Progenitor cell of endocrine pancreas (in vitro differentiated cells): ENCODE measurements at places on chromosomes 6 and 20.

- H3K27ac ChIP-seq, result no peak overlapping the region
- no peaks in the 10 kb centered on the region for H3K27me3 ChIP-seq
- H3K36me3 ChIP-seq, result no peaks in the 10 kb centered on the region
- H3K4me3 ChIP-seq, result no peak overlapping the region
- H3K4me1 ChIP-seq, result peaks cover 4% of the 10 kb centered on the region
Measured at GRCh38 chr6:48714250-48714649, 603.3 kb upstream of the PTCHD4 start.

DNA sequence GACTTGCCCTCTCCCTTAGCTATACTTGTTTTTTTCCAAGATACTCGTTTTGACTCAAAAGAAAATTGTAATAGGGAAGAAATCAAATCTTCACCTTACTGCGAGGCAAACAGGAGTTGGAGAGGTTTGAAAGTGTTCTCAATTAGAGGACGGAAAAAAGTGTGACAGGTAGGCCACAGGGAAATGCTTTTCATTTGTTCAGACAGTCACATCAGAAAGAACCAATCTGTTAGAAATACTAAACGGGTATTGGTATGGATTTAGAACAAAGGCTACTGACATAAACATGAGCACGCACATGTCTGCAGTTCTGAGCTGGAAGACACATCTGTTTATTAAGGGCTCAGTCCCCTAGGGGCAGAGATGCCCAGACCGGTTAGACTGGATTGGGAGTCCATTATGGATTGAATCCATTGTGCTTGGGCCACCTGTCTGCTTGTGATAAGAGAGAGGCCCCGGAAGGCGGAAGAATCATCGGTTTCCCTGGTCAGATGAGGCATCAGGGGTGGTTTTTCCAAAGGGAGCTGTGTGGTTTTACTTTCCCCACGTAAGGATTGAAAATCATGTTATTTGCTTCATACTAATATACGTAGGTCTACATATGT, 220.9 kb upstream of the MYLIP start:
- H3K27me3 ChIP-seq, result peaks cover 7% of the 10 kb centered on the region
- peaks cover 50% of the 10 kb centered on the region for H3K4me1 ChIP-seq
- peaks cover 2% of the 10 kb centered on the region for H3K36me3 ChIP-seq

DNA sequence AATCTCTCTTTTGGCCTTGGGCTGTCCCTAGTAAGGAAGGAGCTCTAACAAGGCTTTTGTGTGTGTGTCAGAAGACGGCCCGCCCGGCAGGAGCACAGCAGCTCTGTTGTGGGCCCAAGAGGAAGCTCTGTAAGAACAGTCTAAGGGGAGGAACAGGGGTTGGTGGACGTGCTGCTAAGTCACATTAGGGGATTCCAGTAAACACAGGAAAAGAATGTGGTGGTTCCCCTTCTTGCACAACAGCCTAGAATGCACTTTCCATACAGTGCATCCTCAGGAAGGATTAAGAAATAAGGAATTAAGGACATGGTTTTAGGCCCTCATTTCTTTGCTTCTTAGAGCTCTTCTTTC, 114.5 kb downstream of the RNF144B start:
- DNase-seq, result no peak
- no peak overlapping the region for H3K27ac ChIP-seq
- H3K4me3 ChIP-seq, result no peak overlapping the region
- peaks cover 2% of the 10 kb centered on the region for H3K27me3 ChIP-seq
- H3K36me3 ChIP-seq, result no peaks in the 10 kb centered on the region
- H3K4me1 ChIP-seq, result peaks cover 6% of the 10 kb centered on the region

DNA sequence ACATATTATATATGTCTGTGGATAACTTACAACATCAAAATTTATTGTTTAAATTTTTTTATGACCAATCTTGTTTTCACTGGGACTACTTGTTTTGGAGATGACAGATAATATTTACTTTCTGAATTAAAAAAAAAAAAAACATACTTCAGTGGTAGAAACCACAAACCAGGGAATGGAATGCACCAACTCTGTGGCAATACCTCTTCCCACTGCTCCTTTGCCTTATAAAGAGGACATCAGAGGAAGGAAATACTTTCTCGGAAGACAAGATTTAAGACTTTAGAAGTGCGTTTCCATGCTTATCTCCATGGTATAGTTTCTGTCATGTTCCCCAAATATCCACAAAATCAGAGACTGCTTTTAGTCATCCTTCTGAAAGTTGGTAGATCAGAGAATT, 1241.1 kb upstream of the EYS start:
- no peak for DNase-seq
- no peaks in the 10 kb centered on the region for H3K4me1 ChIP-seq
- H3K4me3 ChIP-seq, result no peak overlapping the region
- H3K27me3 ChIP-seq, result no peaks in the 10 kb centered on the region
- no peaks in the 10 kb centered on the region for H3K36me3 ChIP-seq

GRCh38 chr6:109472132-109472995, 10.7 kb downstream of the ZBTB24 start:
- peaks cover 42% of the 10 kb centered on the region for H3K36me3 ChIP-seq
- H3K4me1 ChIP-seq, result peaks cover 13% of the 10 kb centered on the region
- no peaks in the 10 kb centered on the region for H3K27me3 ChIP-seq

DNA sequence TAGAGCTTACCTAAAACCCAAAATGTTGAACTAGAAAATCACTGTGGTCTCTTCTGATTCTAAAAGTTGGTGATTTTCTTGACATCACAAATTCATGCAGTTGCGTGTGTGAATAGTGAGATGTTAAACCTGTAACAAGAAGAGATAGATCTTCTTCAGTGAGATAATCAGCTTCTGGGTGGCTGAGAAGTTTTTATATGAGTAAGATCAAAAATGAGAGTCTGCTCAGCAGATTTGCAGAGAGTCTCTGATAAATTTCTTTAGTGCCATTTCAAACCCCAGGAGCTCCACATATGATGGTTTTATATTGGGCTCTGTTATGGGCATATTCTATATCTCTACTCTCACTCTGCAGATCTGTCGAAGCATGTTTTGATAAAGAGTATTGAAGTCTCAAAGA, 185.4 kb downstream of the ZFAND3 start:
- H3K4me3 ChIP-seq, result no peak overlapping the region
- H3K36me3 ChIP-seq, result peaks cover 4% of the 10 kb centered on the region
- no peak overlapping the region for H3K27ac ChIP-seq
- no peaks in the 10 kb centered on the region for H3K27me3 ChIP-seq
- H3K4me1 ChIP-seq, result no peaks in the 10 kb centered on the region
- no peak for DNase-seq

- peaks cover 6% of the 10 kb centered on the region for H3K36me3 ChIP-seq
- no peak for DNase-seq
- H3K27ac ChIP-seq, result no peak overlapping the region
- H3K4me3 ChIP-seq, result no peak overlapping the region
Measured at GRCh38 chr6:3326981-3327380, 68.2 kb downstream of the PSMG4 start.

DNA sequence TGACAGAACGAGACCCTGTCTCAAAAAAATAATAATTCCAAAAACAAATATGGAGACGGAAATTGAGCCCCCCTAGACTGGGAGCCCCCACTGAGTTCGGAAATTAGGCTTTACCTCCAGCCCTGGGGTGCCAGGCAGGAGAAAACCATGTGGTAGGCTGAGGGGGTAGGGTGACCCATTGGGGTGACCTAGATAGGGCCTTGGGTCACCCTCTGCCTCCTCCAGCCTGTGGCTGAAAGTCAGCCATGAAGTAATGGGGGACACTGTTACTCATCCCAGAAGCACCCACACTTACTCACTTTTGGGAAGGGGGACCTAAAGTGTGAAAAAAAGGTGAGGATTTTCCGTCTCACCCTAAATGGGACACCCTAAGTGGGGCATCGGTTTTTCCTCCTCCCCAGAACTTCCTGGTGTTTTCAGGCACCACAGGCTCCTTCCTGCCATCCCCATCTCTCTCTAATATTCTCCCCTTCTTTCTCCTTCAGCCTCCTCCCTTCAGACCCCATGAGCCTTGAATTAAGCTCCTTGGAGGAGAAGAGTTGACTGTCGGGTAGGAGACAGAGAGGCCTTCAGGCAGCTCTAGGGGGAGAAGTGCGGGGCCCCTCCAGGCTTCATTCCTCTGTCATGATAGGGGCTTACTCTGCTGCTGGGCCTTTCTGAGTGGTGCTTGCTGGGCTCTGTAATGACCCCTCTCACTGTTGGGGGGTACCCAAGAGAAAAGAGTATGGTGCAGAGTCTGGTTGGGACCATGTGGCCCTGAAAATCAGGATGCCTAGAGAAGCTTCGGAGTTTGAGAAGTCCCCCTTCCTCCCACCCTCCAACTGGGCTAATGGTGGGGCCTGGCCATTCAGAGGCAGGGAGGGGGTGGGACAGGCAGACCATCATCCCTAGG, 2.4 kb downstream of the LTB start:
- H3K27me3 ChIP-seq, result peaks cover 52% of the 10 kb centered on the region
- H3K27ac ChIP-seq, result no peak overlapping the region
- no peak overlapping the region for H3K4me3 ChIP-seq
- DNase-seq, result no peak
- H3K4me1 ChIP-seq, result peaks cover 11% of the 10 kb centered on the region
- H3K36me3 ChIP-seq, result no peaks in the 10 kb centered on the region

DNA sequence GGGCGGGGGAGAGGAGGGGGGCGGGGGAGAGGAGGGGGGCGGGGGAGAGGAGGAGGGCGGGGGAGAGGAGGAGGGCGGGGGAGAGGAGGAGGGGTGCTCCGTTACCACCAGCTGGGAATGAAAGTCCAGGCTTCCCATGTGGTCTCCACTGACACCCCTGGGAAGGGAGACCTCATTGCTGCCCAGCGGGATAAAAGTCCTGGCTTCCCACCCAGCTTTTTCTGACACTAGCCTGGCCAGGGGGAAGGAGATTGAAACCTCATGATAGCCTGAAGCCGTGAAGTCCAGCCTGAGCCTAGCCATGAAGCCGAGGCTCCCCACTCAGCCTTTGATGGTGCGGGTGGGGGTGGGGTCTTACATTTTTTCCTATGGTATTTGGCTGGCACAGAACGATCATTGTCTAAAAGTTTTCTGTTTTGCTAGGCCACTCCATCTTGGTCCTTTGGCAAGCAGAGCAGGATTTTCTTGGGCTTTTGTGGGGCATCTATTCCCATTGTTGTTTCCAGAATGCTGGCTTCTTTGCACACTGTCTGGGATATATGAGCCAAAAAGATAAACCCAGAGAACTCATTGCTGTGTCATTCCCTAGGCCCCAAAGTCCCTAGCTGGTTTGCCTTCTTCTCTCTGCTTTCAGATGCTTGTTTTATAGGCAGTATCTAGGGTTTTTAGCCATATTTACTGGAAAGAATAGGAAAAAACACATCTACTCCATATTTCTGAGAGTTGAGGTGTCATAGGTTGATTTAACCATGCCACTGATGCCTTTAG, 67.9 kb upstream of the RNF24 start:
- no peaks in the 10 kb centered on the region for H3K36me3 ChIP-seq
- no peak for DNase-seq
- no peak overlapping the region for H3K27ac ChIP-seq
- H3K4me1 ChIP-seq, result peaks cover 8% of the 10 kb centered on the region
- H3K27me3 ChIP-seq, result peaks cover 19% of the 10 kb centered on the region

GRCh38 chr6:64932486-64932885, 774.5 kb downstream of the EYS start:
- peaks cover 8% of the 10 kb centered on the region for H3K4me1 ChIP-seq
- no peak overlapping the region for H3K4me3 ChIP-seq
- no peaks in the 10 kb centered on the region for H3K36me3 ChIP-seq
- DNase-seq, result no peak
- no peaks in the 10 kb centered on the region for H3K27me3 ChIP-seq

GRCh38 chr20:49140411-49140810, 47.7 kb downstream of the STAU1 start:
- no peaks in the 10 kb centered on the region for H3K4me1 ChIP-seq
- no peak for DNase-seq
- H3K4me3 ChIP-seq, result no peak overlapping the region
- H3K27me3 ChIP-seq, result no peaks in the 10 kb centered on the region
- no peak overlapping the region for H3K27ac ChIP-seq

DNA sequence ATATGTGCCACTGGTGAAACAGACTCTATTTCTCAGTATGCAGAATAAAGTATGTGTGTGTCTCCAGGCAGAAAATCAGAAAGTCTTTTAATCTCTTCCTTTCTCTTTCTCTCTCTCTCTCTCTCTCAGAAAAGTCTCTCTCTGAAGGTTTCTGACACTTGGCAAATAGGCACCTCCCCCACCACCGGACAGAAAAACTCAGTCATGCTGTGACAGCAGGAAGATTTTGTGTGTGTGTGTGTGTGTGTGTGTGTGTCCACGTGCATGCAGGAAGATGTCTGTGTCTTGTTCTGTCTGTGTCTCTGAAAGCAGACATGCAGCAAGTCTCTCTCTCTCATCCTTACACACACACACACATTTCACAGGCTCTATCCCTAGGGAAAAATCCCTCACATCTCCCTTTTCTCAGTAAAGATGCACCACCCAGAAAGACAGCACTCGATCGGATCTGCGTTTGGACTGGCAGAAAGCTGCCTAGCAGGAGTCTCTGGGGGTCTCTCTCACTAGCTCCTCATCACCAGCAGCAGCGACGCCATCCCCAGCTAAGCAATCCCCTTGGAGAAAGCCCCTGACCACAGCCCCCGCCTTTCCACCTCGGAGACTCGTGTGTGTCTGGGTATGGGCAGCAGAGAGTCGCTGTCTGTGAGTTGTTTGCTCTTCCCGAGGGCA, 98.3 kb downstream of the EDN3 start:
- peaks cover 10% of the 10 kb centered on the region for H3K27me3 ChIP-seq
- peaks cover 2% of the 10 kb centered on the region for H3K4me1 ChIP-seq
- H3K4me3 ChIP-seq, result no peak overlapping the region
- no peak overlapping the region for H3K27ac ChIP-seq
- H3K36me3 ChIP-seq, result no peaks in the 10 kb centered on the region

DNA sequence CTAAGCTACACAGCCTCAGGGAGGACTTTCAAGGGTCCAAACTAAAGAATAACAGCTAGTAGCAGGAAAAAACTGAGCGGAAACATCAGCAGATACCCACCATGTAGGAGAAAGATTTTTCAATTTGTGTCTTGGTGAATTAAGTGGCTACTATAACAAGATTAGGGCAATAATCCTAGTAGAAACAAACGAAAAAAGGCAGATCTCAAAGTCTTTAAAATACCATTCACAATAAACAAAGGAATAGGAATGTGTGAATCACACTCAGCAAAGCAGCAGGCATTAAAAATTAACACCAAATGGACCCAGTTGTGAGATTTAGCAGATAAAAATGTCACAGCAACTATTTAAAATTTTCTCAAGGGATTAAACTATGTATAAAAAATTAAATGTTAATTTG, 761.2 kb downstream of the TENT5A start:
- H3K27ac ChIP-seq, result no peak overlapping the region
- H3K4me3 ChIP-seq, result no peak overlapping the region
- no peaks in the 10 kb centered on the region for H3K27me3 ChIP-seq
- DNase-seq, result no peak

DNA sequence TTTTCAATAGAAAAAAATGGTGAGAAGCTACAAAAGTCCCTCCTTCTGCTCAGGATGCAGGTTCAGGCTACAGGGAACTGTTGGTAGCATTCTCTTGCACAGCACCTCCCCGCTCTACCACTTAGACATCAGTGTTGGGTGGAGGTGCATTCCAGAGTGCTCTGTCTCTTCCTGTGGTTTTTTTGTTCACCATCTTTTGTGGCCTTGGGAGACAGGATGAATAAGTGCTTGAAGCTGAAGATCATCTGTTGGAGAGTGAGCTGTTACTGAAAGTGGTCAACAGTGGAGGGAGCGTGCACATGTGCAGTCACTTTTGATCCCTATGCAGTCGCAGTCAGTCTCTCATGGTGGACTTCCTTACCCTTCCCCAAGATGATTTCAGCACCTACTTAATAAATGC, 16.6 kb upstream of the BTBD3 start:
- no peak overlapping the region for H3K27ac ChIP-seq
- peaks cover 23% of the 10 kb centered on the region for H3K36me3 ChIP-seq
- peaks cover 35% of the 10 kb centered on the region for H3K4me1 ChIP-seq
- no peak for DNase-seq
